ENCODE measurements at places on chromosomes 16 and 17.

DNA sequence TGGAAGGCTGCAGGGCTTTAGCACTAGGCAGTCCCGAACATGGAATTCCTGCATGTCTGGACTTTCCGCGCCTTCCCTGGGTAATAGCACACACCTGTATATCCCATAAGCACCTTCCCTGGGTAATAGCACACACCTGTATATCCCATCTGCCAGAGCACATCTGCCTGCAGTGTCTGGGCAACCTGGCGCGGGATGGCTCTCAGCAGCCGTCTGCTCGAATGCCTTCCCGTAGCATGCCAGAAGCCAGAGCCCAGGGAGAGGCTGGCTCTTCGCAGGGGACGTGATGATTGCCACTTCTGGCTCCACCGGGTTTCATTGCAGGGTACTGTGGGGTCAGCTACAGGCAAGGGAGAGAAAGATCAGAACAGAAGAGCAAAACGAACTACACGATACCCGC lies 21.3 kb downstream of the MBTPS1 start:
- no peak for DNase-seq

DNA sequence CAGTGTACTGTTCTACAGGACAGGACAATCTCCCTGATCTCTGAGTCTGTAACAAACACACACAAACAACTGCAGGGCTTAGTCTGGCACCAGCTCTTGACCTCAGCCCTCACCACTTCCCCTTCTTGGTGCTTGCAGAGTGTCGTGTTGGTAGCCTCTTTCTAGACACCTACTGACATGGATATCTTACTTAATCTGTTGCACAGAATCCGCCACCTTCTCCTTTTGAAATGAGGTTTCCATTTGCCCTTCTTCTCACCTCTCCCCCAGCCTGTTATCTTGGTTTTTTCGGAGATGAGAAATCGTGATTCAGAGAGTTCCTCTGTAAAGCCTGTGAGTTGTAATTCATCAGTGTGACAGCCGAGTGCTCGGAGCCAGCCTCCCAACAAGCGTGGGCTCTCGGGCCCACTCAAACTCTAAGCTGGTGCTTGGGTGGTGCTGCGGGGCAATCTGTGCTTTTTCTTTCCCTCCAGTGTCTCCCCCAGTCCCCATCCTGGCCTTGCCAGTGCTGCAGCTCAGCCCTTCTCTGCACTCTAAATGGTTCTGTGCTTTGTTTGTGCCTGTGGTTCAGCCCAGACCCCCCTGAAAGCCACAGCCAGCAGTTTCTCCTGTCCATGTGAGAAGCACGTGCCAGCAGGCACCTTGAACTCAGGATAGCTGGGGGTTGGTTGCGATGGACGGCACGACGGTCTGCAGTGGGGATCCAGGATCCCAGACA lies 28.1 kb downstream of the KIAA0513 start:
- peak; percentile 74 for DNase-seq

DNA sequence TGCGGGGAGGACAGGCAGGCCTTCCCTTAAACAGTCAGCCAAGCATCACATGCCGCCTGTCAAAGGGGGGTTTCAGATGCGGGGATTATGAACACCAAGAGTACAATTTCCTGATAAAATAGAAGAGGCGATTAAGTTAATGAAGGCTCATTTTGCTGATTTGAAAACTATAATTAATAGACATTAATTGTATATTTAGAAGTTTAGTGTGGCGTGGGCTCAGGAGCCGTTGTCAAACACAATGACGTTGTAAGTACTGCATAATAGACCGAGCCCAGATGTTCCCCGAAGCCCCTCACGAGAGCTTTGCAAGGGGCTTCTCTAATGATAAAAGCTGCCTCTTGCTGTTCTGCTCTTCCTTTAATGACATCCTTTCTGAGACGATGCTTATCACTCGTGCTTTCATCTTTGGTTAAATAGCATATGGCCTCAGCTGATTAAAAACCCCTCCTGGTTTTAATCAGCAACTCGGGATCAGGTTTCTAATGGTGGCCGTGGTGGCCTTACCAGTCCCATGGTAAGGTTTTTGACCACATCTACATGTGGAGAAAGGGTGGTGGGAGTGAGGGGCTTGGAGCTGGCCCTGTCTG lies 28.2 kb downstream of the SNX20 start:
- no peak for DNase-seq

- no peak for DNase-seq
These were observed 17.8 kb downstream of the HS3ST6 start for GRCh38 chr16:1900452-1900774.

DNA sequence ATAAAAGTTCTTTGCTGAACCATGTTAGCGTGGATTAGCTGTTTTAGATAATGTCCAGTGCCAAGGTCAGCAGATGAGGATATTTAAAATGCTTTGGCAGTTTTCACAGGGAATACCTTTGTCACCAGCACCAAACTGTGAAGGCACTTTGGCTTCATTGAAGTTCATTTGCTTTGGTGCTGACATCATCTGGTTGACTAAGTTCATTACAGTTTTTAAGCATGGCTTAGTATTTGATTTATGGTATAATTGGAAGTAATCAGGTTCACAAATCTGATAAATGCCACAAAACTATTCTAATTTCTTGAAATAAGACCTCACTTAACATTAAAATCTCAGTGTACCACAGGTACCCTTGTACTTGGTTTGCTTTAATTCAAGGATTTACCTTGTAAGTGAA lies 4.3 kb downstream of the GID4 start:
- peak; percentile 40 for DNase-seq
